CD4-positive, alpha-beta T cell treated with Interleukin-4 for 4 hours (primary cell): ENCODE measurements at places on chromosomes 6 and 20.
A peak's percentile ranks its signal among the peaks of the same experiment; 100 is the strongest.

GRCh38 chr6:29762781-29763214 lies 39.6 kb downstream of the HLA-F start:
- no peak for DNase-seq

DNA sequence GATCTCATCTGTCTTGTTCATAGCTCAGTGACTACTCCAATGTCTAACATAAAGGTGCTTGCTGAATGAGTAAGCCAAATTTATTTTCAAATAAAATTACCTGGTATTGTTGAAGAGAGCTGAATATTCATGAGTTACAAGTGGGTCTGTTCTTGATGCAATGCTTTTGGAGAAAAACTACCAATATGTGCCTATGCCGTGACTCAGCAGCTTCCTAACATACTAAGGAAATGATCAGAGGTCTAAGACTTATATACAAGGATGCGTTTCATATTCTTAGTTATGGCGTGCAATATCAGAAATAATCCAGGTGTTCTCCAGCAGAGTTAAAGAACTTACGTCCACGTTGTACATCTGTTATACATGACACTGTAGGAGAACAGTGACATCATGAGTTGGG lies 5.1 kb downstream of the FAM120B start:
- no peak for DNase-seq

DNA sequence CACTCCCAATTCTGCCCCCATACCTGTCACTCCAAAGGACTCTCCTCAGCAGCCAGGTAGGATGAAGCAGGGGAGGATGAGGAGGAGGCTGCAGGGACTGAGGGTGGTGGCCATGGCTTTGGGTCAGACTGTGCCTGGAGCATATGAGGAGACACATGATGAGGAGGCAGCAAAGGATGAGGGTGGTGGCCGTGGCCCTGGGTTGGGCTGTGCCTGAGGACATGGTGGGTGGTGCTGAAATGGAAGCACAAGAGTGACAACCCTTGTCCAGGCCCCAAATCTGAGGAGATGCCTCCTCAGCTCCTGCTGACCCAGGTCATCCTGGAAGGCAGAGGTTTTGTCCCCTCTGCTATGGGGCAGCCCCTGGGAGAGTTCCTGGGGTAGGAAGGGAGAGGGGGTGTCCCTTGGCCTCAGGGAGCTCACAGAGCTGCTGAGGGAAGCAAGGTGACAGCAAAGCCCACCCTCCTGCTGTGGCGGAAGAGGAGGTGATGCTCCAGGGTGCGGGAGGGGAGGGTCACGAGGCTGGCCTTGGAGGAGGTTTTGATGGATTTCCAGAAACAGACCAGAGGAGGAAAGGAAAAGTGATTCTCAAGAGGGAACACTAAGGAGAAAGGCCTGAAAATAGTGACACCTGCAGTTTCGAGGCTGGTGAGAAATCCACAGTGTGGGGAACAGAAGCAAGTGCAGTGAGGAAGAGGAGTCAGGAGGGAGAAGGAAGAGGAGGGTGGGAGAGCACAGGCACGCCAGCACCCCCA lies 4.6 kb downstream of the RAET1G start:
- DNase-seq: no peak

DNA sequence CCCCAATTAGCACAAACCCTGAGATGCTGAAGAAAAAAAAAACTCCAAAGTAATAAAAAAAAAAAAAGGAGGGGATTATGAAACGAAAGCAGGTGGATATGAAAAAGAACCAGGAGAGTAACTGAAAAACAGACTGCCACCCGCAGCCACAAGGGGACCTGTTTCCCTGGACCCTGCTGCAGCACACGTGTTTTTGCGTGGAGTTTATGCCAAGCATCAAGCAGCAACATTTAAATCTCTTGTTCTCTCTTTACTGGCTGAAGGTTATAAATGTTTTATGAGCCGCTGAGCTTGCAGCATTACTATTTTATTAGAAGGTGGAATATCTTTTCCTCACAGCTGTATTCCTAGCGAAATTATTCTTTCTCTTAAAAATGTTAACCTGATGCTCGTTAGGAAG lies 131.6 kb upstream of the OLIG3 start:
- DNase-seq: no peak

DNA sequence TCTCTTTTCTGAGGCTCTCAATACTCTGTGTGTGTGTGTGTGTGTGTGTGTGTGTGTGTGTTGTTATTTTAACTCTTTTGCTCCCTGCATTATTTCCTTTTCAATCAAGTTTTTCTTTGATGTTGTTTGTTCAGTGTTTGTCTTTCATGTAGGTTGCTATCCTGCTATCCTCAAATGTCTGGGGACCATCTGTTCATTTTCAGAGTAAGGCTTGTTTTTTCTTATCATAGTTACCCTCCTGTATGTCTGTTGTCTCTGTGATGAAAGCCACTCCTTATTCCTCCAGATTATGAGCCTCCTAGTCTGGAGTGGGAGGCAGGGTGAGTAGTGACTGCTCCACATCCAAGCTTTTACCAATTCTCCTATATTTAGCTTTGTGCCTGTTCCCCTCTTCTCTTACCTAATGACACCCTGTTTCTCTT lies 9.2 kb downstream of the ENPP3 start:
- no peak for DNase-seq

DNA sequence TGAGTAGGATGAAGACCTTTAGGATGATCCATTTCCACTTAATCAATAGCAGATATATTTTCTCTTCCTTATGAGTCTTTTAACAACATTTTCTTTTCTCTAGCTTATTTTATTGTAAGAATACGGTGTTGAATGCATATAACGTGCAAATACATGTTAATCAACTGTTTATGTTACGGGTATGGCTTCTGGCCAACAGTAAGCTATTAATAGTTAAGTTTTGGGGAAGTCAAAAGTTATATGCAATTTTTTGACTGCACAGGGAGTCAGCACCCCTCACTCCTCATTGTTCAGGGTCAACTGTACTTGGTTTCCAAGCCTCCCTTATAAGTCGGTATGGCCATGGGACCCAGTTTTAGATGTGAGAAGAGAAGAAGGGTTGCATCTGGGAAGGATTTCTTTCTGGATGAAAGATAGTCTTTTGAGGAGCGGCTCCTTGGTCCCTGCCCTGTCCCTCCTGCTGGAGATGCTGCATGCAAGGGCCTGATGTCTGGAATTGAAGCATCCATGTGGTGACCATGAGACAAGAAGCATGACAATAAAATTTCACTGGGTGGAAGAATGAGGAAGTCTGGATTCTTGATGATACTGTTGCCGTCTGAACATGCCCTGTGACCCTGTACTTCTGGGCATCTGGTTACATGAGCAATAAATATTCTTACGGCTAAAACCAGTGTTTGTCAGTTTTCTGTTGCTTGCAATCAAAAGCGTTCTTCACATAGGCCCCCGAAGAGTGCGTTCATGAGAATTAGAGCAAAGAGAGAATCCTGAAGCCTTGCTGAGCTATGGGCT lies 194.7 kb upstream of the PMEPA1 start:
- no peak for DNase-seq

DNA sequence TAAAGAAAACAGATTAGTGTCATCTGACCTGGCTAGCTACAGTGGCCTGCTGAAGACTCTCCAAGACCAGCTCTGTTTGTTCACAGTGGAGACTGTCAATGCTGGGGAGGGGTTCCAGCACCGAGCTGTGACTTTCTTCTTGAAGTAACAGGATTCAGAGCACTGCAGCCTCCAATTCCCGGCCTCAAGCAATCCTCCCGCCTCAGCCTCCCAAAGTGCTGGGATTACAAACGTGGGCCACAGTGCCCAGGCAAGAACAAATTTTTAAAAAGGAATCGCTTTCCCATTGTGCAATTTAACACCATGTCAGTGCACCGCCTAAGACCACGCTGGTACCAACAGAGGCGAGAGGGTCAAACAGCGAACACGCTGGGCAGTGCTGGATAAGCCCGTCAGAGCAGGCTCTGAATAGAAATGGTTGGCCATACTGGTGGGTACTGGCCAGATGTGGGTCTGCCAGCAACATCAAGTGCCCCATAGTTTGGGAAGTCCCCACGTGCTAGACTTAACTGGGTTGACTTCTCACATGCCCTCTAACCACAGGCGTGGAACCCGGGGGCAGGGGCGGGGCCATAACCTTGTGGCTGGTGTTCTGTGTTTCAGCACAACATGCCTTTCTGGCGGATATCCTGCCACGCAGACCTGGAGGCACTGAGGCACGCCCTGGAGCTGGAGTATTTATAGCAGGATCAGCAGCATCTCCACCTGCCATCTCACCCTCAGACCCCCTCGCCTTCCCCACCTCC lies 168.9 kb downstream of the ZMYND8 start:
- DNase-seq: no peak

- no peak for DNase-seq
Observed at GRCh38 chr20:3557237-3557785, 86.5 kb downstream of the ATRN start.

GRCh38 chr6:147467428-147467827 lies 41.1 kb upstream of the SAMD5 start:
- DNase-seq: no peak

DNA sequence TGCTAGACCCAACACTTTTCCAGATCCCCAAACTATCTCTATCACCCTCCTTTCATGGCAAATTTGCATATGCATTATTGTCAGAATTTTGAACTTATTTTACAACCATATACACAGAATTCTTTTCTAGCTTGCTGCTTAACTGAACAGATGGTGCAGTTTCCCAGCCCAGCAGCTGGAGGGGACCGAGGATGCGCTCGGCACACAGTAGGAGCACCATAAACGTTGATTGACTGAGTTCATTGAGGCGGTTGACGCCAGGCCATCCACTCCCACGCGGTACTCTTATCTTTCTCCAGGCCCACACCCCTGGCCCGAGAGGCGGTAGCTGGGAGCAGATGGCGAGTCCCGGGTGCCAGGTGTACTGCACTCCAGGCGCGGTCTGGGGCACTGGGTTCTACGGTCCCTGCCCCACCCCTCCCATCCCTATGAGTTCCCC lies 6.8 kb upstream of the SOX4 start:
- DNase-seq: no peak

DNA sequence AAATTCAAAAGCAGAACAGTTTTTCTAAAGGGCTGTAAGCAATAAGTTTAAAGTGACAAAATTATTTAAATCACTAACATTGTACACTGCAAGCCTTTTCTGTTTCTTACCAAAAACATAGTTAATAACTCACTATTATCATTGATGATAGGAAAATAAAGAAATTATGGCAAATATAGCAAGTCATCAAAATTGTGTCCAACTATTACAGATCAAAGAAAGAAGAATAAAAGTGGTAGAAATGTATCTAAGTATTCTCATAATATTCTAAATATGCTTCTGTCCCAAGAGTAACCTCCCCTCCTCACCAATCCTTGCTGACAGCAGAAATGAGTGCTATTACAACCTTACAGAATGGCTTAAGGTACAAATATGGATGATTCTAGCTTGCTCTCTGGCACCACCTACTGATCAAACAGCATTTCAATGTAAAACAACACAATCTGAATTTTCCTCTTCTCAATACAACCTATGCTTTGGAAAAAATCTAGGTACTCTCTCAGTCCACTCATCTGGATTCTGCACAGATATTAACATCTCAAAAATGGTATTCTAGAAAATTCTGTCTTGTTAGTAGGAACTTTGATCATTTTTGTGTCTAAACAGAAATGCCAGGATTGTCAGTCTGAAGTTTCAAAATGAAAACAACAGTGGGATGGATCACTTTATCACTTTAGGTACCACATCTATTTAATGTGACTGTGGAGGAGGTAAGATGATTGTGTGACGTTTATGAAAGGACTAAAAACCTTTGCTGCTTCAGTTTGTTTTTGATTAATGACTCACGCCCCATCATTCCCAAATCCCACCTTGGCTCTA lies 40.9 kb downstream of the ZFP64 start:
- DNase-seq: peak; percentile 50

DNA sequence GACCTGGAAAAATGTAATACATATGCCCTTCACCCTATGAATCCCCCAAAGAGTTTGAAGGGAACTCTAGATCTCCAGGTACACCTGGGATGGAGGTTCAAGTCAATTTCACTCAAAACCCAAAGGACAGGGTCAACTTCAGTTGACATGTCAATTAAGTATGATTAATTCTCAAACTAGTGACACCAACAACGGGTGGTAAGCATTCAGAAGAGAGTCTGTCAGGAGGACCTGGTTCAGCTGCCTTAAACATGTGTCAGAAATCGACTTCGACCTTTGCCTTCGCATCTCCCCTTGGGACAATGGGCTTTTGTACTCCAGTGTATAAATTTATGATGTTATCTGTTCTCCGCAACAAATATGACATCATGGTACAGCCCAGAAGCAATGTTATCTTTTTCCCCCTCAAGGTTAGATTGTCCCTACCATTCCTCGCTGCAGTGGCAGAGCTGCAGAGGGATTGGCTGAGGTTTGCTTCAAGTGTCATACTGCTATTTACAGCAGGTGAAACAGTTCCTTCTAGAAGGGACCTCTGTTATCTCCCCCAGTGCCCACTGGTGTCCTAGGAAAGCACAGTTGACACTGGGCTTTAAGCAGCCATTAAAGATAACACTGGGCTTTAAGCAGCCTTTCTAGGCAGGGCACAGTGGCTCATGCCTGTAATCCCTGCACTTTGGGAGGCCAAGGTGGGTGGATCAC lies 94.7 kb upstream of the SNX9 start:
- no peak for DNase-seq

- DNase-seq: no peak
Observed at GRCh38 chr20:37913567-37914366, 10.8 kb downstream of the VSTM2L start.

GRCh38 chr6:42451333-42452170 lies at the start of gene TRERF1:
Gene TRERF1 (minus strand): TSS chr6:42451926. CDS start chr6:42269590, 182,336 bp downstream.
- peak; percentile 40 for DNase-seq

DNA sequence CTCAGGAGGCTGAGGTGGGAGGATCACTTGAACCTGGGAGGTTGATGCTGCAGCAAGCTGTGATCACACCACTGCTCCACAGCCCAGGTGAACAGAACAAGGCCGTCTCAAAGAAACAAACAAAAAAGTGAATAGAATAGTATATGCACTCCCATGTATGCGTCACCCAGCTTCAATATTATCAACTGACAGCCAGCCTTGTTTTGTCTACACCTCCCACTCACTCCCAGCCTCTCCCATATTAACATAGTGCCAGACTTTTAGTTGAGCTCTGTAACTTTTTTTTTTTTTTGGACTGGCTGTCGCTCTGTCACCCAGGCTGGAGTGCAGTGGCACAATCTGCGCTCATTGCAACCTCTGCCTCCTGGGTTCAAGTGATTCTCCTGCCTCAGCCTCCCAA lies 18.1 kb upstream of the ILRUN start:
- no peak for DNase-seq

- DNase-seq: no peak
Observed at GRCh38 chr6:24229696-24230405, 103.8 kb downstream of the NRSN1 start.

DNA sequence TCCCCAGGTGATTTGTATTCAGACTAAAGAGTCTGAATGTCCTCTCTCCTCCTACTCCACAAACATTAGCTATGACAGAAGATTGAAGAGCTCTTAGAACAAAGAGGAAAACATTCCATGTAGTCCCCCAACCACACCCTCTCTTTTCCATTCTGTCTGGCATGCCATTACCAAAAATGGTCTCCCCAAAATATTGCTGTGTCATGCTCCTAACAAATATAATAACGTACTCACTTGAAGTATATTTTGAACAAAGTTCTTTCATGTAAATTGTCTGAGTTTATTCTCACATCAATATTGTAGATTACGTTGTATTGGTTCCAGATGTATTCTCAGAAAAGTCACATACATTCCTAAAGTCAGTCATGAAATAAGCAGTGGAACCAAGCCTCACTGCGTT lies 467.3 kb upstream of the IRAK1BP1 start:
- DNase-seq: no peak
